ENCODE measurements at places on chromosomes 4 and X.

DNA sequence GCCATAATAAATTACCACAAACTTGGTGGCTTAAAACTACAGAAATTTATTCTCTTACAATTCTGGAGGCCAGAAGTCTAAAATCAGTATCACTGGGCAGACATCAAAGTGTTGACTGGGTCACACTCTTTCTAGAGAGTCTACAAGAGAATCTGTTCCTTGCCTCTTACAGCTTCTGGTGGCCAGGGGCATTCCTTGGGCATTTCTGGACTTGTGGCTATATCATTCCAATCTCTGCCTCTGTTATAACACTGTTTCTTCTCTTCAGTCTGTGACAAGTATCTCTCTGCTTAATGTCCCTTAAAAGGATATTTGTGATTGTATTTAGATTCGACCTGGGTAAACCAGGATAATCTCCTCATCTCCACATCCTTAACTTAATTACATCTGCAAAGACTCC, 207.3 kb upstream of the DCAF8L1 start:
- DNase-seq, result no peak

DNA sequence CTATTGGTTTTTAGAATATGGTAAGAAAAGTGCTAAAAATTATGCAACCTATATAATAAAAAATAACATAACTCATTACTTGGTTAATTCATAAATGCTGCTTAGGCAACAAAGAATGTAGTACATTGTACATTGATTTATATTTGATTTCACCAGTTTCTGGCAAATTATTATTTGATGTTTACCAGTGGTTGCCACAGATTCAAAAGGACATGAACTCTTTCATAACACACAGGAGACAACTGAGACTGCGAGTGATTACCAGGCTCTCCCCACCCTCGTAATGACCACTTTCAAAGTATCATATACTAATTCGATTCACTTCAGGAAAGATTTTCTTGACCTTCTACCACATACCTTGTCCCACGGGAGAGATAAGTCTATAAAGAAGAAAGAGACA, 158.5 kb downstream of the NR3C2 start:
- DNase-seq, result no peak

DNA sequence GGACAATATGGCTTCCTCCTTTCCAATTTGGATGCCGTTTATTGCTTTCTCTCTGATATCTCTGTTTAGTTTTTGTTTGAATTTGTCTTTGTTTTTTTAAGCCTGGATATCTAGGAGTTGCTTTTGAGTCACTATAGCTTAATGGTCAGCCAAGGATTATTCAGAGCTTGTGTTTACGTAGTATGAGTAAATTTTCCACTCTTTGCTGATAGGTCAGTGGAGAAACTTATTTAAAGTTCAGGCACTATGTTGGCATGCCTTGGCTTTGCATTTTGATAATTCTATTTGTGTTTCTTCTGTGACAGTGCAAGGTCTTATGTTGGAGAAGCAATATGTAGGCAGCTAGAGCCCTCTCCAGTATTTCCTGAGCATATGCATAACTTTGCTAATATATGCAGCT, 315.2 kb downstream of the GRID2 start:
- peak; percentile 40 for DNase-seq

GRCh38 chr4:183722731-183723560, 63.9 kb downstream of the TRAPPC11 start:
- DNase-seq, result peak; percentile 37

GRCh38 chr4:159435561-159436023, 332.7 kb downstream of the RAPGEF2 start:
- no peak for DNase-seq

DNA sequence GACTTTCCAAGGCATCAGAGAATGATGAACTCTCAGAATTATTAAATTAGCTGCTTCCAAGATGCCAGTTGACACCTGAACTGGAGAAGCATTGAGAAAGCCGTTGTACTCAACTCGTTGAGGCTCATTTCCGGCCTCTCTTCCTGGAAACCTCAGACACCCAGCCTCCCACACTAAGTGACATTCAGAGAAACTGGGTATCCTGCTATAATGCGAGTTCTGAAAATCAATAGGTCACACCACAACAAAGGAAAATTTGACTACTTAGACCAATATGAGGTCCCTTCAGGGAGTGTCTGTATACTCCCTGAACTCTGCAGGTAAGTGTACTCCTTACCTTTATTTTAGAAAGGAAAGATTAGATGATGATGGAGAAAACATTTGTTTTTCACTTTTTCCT, 51.2 kb downstream of the ENPEP start:
- DNase-seq, result no peak

- peak; percentile 94 for DNase-seq
These were observed 66.8 kb upstream of the SH3RF1 start for GRCh38 chr4:169337510-169337909.

GRCh38 chrX:19718642-19719041, 168.8 kb downstream of the SH3KBP1 start:
- DNase-seq, result no peak

- DNase-seq, result no peak
These were observed 75.6 kb upstream of the HELT start for GRCh38 chr4:184942444-184943425.

- no peak for DNase-seq
These were observed 110.2 kb upstream of the ENPEP start for GRCh38 chr4:110365761-110366160.

DNA sequence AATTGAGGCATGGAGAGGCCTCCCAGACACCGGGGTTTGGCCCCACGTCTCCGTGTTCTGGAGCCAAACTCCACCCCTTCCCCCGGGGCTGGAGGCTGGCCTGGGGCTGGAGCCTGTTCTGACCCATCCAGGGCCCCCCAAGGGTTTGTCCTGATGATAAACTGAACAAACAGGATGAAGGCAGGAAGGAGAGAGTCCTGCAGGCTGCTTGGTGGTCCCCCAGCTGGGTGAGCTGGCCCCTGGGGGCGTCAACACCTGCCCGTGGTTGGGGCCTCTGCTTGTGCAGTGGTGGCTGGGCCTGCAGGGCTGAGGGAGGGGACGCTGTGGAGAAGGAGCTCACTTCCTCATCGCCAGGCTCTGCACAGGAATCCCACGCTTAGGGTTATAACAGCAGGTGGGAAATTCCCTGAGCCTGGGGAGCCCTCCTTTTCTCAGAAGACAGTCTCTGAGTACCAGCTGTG, 2.3 kb downstream of the SH3TC1 start:
- no peak for DNase-seq

Measured in fibroblast of pulmonary artery (primary cell).